ENCODE measurements at places on chromosomes 1 and 21.
A peak's percentile ranks its signal among the peaks of the same experiment; 100 is the strongest.

DNA sequence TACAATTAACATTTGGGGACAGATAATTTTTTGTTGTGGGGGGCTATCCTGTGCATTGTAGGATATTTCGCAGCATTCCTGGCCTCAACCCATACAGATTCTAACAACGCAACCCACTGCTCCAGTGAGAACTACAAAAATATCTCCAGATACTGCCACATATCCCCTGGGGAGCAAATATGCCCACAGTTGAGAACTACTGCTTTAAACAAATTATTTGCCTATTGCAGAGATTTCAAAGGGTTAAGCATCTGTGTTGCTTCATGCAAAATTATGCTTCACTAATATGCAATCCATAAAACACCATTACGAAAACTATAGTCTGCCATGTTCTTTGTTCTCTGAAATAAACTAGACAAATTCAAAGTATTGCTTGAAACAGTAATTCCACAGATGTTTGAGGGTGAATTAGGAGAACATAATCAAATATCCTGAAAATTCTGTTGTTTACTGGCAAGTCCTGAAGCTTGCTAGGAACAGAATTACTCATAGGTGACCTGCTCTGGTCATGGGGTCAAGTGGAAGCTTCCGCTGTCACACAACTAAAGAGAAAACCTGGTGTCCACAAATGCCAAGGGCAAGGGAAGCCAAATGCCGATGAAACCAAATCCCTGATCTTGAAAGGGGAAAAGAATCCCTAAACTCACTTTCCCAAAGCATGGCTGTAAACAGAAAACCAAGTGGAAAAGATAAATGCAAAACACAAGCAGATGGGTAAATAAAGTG, 149.4 kb downstream of the RERE start:
- no peak for DNase-seq

GRCh38 chr1:181251713-181252075, 163.2 kb downstream of the IER5 start:
- DNase-seq = no peak

DNA sequence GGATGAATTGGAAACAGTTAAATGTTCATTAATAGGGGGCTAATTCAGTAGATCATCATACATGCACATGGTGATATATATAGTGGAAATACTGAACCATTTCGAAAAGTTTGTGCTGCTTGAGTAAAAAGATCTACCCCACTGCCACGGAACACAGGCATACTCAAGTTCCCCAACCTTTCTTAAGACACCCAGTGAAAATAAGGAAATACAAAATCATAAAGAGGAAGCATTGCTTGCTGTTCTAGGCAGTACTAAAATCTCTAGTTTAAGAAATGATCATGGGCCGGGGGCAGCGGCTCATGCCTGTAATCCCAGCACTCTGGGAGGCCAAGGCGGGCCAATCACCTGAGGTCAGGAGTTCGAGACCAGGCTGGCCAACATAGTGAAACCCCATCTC, 37.6 kb upstream of the KIRREL1 start:
- no peak for DNase-seq

DNA sequence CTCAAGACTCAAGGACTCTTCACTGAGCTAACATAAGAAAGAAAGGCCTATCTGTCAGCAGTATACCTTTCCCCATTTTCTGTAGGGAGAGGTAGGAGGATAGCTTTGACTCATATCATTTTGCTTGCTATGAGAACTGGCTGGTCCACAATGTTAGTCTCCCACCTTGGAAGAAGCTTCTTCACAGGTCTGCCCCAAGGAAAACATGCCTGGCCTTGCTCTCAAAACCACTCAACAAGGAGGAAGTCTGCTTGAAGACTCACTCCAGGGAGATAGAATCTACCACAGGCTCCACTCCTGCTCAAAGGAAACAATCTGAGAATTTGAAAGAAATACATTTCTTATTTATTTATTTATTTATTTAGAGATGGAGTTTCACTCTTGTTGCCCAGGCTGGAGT, 29.5 kb upstream of the LAMC1 start:
- no peak for DNase-seq

GRCh38 chr1:56146449-56146848, 432.9 kb downstream of the PLPP3 start:
- no peak for DNase-seq

- DNase-seq = peak; percentile 75
Measured at GRCh38 chr1:159921251-159921650, 4.1 kb downstream of the TAGLN2 start.

DNA sequence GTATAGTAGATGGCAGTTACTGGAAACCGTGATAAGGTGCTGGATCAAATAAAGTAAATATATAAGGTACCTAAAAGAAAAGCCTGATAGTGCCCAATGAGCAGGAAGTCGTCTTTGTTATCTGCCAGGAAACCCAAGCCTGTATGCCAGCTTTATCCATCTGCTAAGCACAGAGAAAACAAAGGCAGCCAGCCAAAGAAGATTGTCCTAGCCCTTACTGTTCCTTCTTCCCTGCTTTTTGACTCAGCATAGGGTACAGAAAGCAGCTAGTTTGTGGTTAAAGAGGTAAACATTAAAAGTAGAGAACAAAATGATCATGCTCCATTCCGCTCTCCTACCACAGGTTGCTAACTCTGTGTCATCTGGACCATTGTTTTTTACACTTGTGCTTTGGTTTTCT, 10.1 kb downstream of the KRTAP22-2 start:
- DNase-seq = no peak

DNA sequence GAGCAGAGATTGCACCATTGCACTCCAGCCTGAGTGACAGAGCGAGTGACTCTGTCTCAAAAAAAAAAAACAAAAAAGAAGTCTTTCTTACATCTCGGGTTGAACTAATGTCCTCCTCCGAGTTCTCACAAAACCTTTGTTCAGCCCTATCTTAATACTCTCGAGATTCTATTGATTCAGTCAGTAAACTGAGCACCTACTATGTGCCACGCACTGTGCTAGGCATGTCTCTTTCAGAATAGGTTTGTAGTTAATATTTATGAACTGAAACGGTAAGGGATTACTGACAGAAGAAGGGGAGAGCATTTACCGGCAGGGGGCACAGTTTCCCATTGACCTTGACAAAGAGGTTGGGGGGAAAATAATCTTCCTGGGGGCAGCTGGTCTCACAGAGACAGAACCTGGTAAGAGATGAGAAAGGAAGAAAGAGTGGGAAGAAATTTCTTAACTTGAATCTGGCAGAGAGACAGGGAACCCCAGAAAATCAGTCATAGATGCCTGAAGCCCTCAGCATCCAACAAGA, 3.4 kb downstream of the PIAS3 start:
- DNase-seq = no peak

GRCh38 chr21:15009837-15010363, 54.9 kb downstream of the NRIP1 start:
- DNase-seq = no peak

DNA sequence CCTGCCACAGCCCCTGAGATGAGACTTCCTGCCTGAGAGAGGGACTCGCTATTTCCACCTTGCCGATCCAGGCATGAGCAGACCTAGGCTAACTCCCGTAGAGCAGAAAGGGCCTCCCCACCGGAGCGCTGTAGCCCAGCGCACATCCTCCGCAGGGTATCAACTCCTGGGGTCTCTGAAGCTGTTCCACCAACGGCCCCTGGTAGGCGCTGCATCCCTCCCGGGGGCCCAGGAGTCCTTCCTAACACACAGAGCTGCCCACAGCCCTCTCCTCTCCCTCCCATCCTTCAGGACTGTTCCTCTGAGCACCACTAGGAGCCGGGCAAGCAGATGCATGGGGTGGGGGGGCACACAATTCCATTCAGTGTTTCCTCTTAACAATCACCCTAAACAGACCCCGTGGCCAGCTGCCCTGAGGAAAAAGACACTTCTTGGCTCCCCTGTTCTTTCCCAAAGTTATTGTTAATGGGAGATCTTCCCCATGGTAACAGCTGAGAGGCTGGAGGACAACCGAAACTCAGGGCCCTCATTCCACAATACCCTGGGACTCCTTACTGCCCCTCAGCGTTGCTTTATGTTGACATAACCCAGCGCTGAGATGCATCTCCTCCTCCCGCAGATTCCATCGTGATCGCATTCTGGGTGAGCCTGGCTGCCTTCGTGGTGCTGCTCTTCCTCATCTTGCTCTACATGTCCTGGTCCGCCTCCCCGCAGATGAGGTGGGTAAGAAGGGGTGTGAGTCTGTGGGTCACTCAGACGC, 7.5 kb downstream of the MRAP start:
- DNase-seq = no peak

GRCh38 chr1:230274254-230274653, 151.9 kb downstream of the PGBD5 start:
- DNase-seq = no peak

DNA sequence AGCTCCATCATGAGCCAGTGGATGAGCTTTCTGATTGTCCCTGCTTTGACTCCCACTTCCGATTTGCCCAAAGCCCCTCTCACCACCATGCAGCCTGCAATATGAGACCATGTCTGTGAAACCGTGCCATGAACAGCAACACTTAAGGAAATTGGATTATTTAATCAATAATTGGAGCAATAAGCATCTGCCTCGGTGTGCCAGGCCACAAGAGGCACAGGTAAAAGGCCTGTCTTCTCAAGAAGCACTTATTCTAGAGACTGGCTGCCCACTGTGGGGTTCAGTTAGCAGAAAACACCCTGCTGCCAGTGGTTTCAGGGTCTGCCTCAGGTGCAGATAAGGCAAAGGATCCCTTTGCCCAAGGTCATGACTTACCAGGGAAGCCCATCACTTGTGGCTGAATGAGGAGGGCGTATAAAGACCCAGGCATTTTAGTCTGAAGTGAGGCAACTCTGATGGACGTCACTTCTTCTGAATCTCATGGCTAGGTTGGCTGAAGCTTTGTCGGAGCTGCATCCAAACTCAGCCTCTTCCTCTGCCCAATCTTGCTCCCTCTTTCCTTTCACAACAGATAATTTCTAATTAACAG, 7.1 kb upstream of the CHI3L2 start:
- DNase-seq = no peak

- no peak for DNase-seq
Measured at GRCh38 chr21:43578677-43579303, 80.5 kb downstream of the HSF2BP start.

DNA sequence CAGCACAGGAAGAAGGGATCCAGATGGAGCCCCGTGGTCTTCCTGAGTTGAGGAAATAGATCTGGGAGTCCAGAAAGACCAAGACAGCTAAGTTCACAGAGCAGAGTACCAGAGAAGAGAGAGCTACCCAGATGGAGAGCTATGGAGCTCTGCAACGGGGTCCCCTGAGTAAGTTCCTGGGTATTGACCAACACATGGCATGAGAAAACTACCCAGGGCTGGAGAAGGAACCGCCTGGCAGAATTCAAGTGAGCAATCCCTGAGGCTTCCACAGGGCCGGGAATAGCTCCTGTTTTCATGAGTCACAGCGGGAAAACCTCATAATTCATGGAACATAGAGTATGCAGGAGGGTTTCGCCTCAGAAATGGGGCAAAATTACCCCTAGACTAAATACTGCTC, 19.7 kb downstream of the STPG1 start:
- DNase-seq = no peak

- DNase-seq = no peak
Measured at GRCh38 chr1:109863667-109864046, 47.0 kb upstream of the CSF1 start.

DNA sequence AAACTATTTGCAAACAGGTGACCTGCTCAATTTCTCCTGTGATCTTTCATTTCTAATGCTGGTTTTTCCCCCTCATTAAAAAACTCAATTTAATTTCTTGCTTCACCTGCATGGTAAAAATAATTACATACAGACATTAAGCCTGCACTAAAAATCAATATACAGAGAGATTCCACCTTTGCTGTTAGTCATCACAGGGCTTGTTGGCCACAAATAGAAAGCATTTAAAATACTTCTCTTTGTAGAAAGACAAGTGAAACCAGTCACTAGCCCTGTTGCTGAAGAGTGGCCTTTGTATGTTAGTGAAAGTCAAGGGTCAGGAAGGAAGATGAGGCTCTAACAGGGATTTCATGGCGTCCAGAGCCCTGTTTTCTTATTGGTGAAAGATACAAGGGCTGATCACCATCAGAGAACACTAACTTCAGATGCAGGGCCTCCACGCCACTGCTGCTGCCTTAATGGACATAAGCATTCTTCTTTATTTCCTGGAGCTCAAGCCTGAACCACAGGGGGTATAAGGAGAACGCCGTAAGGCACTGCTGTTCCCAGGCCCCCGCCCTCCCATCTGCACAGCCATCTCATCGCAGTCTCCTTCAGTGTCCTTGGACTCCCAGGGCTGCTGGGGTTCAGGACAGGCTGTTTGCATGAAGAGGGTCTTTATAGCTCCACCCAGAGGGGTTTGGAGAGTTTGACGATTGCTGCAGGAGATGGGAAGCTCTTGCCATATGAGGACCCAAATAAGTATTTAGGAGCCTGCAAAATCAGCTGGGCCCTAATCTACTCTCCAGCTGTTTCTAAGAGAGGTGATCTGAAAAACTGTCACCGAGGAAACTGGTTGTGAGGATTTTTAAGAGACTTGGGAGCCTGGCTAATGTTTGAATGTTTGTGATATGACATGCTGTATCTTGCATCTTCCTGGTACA, 117.3 kb upstream of the IRF2BP2 start:
- peak; percentile 68 for DNase-seq
